ENCODE measurements at places on chromosomes 11 and 22.
A peak's percentile ranks its signal among the peaks of the same experiment; 100 is the strongest.

GRCh38 chr11:82871646-82872045 lies 28.6 kb downstream of the PRCP start:
- DNase-seq = peak; percentile 51

DNA sequence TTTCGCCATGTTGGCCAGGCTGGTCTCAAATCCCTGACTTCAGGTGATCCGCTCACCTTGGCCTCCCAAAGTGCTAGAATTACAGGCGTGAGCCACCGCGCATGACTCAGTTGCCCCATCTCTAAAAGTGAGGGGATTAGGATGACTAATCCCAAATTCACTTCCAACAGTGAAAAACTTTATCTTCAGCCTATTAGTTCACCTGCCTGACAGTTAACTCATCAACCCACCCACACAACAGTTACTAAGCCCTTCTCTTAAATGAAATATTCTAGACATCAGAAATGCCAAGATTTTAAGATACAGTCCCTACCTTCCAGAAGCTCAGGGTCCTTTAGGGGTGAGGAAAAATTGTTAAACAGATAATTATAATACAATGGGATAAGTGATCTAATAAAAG lies 2.0 kb upstream of the ANKRD42 start:
- no peak for DNase-seq

DNA sequence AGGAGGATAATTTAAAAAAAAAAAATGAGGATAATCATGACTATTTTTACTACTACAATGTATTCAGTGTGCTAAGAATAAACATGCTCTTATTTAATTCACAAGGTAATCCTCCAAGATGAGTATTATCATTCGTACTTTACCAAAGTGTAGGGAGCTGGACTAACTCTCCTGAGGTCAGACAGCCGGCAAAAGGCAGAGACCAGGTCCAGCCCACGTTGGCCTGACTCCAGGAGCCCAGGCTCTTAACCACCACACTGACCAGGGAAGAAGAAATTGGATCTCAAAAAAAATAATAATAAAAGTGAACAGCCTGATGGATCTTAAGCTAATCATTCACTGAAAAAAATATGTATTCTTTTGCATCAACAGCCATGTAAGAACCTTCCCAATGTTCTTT lies 25.2 kb downstream of the PLAAT3 start:
- DNase-seq = no peak

- no peak for DNase-seq
Measured at GRCh38 chr11:75632450-75632849, 36.4 kb downstream of the MAP6 start.

- DNase-seq = no peak
Measured at GRCh38 chr22:31248965-31249958, 37.2 kb downstream of the LIMK2 start.

DNA sequence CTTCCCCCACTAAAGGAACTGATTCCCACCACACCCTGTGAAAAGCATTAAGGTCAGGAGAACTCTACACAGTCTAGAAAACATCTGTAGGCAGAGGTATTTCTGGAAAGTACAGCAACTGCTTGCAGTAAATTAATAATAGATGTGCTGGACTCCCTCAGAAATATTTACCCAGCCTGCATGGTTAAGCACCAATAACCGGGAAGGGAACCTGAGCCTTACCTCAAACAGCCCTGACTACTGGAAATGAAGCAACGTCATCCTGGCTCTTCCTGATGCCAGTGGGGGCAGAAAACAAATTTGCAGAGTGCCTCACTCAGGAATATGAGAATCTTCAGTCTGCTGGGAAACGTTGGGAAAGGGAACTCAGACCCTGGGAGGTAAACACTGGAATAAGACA lies 318.1 kb downstream of the TENM4 start:
- DNase-seq = no peak
